Stimulated activated CD4-positive, alpha-beta T cell treated with anti-CD3 and anti-CD28 coated beads, TNF-alpha, amount 100 ng/mL, for 24 hours (primary cell): ENCODE measurements at places on chromosomes 11 and 22.
A peak's percentile ranks its signal among the peaks of the same experiment; 100 is the strongest.

DNA sequence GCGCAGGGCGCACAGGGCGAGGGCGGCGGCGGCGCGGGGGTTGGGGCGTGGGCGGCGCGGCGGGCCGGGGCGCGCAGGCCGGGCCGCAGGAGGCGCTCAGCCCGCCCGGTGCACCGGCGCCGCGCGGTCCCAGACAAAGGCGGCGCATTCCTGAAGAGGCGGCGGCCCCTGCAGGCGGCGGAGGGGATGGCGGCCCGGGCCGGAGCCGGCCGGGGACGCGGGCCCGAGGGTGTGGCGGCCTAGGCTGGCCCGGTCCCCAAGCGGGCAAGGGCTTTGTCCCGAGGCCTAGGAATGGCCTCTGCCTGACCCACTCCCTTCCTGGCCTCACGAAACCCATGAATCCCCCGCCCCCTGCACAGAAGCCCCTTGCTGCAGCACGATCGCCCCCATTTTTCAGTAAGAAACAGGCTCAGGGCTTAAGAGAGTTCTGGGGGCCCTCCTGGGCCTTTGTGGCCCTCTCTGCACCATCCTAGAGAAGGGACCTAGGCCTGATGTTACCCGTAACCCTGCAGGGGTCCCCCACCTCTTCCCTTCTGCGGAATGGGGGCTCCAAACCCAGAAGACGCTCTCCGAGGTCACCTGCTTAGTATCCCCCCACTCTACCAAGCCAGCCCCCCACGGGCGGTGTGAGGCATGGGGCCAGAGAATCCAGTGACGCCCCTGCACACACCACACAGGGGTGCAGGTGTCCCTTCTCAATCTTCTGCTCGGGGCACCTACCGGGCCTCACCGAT, at the start of gene RTN4R:
Gene RTN4R (minus strand): TSS at position 40 of the 734 bp plus-strand sequence. CDS start 226 bp downstream, outside the sequence.
- DNase-seq = no peak

DNA sequence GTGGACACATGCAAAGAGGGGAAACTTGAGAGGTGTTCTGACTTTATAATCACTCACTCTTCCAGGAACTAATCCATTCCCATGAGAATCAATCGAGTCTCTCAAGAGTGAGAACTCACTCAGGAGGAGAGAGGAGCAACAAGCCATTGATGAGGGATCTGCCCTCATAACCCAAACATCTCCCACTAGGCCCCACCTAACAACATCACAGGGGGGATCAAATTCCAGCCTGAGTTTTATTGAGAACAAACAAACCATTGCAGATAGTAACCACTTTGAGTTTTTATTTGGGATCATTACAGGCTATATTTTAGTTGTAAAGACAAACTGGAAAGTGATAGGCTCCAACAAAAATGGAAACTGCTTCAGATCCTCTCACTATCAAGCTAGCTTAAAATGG, 328.8 kb upstream of the CTSC start:
- DNase-seq = no peak

DNA sequence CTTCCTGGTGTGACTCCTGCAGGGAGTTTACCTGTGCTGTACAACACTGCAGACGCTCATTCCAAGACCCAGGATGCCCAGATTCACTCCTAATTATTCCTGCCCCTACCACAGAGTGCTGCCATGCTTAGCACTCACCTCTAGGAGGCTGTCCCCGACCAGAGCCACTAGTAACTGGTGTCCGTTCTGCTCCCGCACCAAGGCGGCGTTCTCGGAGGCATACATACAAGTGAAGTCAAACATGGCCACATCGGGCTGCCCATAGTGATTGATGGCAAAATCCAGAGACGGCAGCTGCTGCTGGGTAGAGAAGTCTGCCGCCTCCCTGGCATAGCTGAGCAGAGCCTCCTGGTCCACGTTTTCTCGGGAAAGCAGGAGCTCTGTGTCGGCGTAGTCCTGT, 122.3 kb upstream of the BID start:
- no peak for DNase-seq

DNA sequence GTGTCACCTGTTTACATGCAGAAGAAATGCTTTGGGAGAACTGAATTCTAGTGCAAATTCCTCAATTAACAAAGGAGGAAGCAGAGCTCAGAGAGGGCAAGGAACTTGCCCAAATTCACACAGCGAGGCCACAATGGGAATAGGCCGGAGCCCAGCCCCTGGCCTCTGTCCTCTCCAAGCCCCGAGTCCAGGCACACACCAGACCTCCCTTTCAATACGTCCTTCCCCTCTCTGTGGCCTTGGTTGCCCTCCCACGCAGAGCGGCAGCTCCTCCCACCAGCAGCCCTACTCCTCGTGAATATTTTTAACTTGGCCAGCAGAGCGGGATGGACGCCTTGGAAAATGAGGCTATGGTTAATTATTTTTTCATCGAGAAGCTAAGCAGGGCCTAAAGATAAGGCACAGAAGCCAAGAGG, 1.6 kb upstream of the CARD10 start:
- no peak for DNase-seq

- DNase-seq = no peak
Measured at GRCh38 chr11:77101043-77101537, 1.6 kb upstream of the OMP start.

DNA sequence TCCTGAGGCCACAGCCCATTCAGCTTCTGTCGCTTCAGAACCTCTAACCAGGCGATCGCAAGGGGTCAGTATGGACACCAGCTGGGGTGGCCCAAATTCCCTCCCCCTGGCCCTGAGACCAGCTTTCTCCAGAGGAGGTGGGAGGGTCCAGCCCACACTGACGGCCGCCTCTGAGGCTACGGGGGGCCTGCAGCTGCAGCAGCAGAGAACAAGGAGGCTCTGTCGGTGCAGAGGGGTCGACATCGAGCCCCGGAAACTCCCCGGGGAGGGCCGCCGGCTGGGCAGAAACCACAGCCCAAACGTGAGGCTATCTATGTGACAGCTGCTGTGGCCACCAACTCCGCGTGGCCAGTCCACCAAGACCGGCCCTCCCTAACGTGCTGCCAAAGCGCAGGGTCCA, 40.8 kb downstream of the ELFN2 start:
- DNase-seq = no peak

DNA sequence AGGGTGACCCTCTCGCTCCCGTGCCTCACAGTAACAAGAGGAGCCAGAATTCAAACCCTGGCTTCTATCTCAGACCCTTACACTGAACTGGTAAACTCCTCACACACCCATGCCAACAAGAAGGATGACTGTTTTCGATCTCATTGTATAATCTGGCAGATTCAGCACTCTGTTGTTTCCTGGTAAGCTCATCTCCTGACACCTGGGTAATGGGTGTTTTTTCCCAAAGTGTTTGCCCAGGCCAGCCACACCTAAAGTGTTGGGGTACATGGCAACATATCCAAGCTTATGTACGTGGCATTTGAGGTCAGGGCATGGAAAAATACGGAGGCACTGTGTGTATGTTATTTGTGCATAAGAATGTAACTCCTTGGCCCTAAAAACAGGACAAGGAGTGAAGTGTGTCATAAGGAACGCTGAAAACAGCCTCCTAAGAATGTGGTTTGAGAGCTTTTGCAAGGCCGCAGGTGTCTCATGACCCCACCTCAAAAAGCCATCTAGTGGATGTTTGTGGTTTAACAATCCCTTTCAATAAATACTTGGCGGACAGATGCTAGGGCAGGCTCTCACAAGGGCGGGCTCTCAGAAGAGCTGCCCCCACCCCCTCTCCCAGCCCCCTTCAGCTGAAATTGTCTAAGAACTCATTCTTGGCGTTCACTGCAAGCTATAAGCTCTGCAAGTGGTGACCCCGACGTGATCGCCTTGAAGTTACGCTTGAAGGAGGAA, at the start of gene MS4A15:
Gene MS4A15 (plus strand): TSS at position 561 of the 726 bp plus-strand sequence. CDS start 6,867 bp downstream, outside the sequence.
- no peak for DNase-seq

GRCh38 chr11:11521306-11522002, 100.4 kb downstream of the GALNT18 start:
- DNase-seq = no peak

DNA sequence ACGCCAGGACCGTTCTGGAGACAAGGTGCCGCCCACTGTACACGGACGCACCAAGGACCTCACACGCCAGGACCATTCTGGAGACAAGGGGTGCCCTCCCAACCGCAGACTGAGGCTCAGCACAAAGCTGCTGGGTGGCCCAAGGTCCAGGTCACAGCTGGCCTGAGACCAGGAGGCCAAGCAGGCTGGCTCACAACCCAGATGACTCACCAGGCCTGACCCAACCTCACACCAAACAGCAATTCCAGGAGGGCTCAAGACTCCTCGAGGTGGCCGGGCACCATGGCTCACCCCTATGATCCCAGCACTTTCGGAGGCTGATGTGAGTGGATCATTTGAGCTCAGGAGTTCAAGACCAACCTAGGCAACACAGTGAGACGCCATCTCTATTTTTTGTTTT, 14.8 kb downstream of the BRD1 start:
- no peak for DNase-seq

GRCh38 chr22:47022075-47022473, 259.6 kb downstream of the TBC1D22A start:
- no peak for DNase-seq

- peak; percentile 19 for DNase-seq
Measured at GRCh38 chr22:22684580-22685561, 40.5 kb downstream of the GGTLC2 start.

GRCh38 chr11:35118906-35119305, 20.1 kb upstream of the CD44 start:
- DNase-seq = no peak

GRCh38 chr22:18966748-18967147, 30.7 kb upstream of the PRODH start:
- DNase-seq = no peak

GRCh38 chr11:111765320-111765983, 737 bp downstream of the PPP2R1B start:
- no peak for DNase-seq

DNA sequence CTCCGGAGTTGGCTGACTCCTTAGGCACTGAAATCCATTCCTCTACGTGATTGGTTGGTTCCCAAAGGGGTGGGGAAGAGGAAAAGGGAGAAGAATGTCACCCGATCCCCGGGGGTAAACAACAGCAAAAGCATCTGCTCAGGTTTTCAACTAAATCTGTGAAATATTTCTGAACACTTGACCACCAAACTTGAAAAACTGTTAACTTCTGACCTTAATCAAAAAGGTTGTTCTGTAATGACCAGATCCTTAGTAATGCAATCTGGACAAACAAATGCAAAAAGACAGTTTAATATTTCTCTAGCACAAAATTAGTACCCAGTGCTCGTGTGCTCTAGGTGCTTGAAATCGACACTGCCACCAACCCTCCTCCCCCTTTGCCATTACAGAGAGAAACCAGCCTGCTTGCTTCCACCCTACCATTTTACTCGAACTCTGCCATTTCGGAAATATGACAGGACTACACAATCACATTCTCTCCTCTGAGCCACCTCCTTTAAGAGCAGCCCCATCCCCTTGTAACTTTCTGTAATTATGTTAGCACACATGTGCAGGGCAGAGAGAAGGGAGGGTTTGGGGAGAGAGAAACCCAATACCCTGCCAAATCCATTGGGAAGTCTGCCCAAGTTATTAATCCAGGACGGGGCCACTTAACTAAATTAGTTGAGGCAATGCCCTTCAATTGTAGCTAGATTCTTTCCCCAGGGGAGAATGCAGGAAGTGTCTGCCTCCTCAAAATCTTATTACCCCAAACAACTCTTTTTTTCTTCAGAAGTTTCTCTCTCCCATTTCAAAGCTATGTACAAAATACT, 113.8 kb downstream of the RBFOX2 start:
- DNase-seq = no peak

DNA sequence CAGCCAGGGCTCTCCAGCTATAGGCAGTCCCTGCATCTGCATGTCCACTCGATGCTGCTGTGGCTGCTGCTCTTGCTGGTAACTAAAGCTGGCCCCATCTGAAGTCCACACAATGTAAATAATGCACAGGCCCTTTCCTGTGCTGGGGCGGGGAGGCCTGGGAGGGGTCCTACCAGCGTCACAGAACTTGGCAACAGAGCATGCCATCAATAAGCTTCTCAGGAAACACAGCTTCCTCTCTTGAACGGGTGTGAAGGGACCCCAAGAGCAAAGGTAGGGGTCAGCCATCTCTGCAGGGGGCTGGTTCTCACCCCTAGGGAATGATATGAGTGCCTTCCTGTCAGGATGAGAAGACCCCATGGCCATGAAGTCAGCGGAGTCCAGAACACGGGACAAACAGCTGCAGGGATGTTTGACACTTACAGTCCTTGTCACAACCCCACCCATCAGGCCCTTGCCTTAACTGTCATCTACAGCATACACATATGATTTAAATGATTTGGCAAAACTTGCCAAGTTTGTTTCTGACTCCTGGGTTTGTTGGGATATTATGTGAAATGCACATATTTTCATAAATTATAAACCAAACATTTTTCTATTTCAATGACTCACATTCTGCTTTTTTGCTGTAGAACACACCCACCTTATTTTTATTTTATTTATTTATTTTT, 39.1 kb upstream of the LYVE1 start:
- DNase-seq = no peak

GRCh38 chr11:91397134-91397468, 827.5 kb upstream of the FAT3 start:
- no peak for DNase-seq

DNA sequence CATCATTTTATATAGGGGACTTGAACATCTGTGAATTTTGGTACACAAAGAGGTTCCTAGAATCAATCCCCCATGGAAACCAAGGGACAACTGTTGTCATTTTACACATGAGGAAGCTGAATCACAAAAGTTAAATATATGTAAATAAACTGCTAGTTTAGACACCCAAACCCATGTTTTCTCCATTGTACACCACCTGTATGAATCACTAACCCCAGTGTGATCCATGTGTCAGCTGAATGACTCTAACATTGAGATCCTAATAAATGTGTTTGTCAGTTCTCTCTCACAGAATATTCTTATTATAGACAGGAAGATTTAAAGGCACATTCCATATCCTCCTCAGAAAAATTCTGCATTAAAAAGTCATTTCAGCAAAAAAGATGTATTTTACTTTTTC, 83.3 kb downstream of the ATG16L2 start:
- no peak for DNase-seq

GRCh38 chr11:94585399-94585798, 18.2 kb downstream of the PIWIL4 start:
- DNase-seq = no peak

GRCh38 chr11:93727985-93728791, 13.1 kb downstream of the TAF1D start:
- no peak for DNase-seq

DNA sequence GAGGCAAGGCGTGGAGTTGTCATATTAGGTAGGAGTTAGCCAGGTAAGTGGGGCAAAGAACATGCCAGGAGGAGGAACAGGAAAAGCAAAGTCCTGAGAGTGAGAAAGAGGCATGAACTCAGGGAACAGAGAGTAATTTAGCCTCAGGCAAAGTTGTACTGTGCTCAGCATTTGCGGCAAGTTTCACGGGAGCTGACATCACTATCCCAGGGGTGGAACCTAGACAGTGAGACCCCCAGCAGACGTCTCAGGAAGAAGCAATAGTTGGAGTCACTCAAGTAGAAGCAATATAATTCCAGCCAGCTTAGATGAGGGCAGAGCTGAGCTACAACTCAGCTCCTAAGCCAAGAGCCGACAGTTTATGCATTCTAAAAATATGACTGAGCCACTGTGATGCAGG, 426.0 kb upstream of the ISX start:
- DNase-seq = no peak

DNA sequence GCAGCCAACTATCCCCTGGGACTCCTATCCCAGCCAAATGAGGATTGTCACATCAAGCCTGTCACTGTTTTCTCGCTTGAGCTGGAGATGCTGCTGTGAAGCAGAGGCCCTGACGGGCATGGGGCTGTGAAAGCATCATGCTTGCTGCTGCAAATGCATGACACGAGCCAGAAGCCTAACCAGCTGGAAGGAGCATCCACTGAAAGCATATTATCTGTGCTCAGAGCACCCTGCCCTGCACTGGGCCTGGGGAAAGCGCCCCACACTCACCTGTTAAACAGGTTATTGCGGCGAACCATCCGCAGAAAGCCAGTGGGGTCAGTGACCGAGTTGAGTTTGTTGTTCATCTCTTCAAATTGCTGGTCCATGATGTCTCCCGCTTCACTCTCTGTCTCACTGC, 110.9 kb upstream of the PITPNB start:
- no peak for DNase-seq
